ENCODE measurements at places on chromosomes 1 and 21.

GRCh38 chr1:110912784-110913183 is 39.8 kb downstream of the CD53 start:
- DNase-seq = no peak

DNA sequence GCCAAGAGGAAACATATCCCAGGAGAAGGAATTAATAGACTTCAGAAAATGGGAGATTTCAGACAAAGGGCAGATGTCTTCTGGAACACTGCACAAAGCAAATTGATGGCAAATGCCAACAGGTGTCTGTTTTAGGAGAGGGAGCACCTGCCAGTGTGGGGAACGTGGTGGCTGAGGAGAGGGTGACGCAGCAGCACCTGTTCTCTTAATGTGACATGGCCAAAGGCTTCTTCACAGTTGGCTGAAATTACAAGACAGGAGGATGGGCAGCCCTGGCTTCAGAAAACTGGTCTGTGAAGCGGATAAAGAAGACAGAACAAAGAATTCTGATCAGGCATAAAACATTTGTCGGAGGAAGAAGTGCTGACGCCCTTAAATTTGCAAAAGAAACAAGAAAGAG is 178.7 kb upstream of the RUNX1 start:
- peak; percentile 16 for DNase-seq

GRCh38 chr1:244796719-244797406 is 38.6 kb upstream of the COX20 start:
- DNase-seq = peak; percentile 59

- peak; percentile 90 for DNase-seq
Observed at GRCh38 chr1:52002038-52002917, 11.8 kb upstream of the RAB3B start.

DNA sequence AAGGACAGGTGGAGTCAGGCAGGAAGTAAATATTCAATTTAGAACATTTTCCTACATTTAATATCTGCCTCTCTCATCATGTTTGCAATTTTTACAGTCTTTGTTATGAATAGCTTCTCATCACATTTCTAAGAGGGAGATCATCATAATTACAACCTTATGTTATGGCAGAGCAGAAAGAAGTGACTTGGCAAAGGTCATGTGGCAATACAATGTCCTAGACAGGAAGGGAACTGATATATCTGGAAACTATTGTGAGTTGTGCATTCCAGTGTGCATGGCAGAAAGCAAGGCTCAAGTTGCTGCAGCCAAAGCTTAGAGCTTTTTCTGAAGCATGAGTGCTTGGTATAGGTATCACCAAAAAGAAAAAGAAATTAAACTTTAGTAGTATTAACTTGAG is 43.8 kb upstream of the PRRX1 start:
- DNase-seq = no peak

DNA sequence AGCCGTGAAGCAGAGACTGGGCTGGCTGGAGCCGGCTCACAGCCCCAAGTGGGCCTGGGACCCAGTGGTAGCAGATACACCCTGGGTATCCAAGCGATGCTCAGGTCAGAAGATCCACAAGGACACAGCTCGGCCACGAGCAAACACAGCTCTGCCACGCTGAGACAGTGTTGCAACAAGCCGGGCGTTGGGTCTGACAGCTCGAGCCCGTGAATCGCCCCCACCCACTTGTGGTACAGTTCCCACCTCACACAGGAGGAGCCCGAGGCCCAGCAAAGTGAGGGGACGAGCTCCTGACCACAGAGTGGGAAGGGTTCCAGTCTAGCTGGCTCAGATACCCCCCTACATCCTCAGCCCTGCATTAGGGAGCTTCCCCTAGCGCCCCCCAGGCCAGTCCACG is 8.9 kb upstream of the PRKCZ start:
- DNase-seq = no peak

GRCh38 chr1:91732291-91733107 is 153.5 kb downstream of the TGFBR3 start:
- no peak for DNase-seq

- DNase-seq = no peak
Observed at GRCh38 chr1:201489643-201490261, 17.2 kb downstream of the CSRP1 start.

DNA sequence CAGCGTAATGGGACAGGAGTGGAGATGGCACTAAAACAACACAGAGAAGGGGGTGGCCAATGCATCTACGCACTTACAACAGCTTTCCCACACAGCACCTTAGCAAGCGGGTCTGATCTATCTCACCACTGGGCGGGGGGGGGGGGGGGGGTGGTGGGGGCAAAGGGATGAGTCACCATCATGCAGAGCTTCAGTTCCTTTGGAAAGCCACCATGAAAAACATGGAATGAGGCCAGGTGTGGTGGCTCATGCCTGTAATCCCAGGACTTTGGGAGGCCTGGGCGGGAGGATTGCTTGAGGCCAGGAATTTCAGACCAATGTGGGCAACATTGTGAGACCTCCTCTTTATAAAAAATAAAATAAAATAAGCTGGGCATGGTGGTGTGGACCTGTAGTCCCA is 47.2 kb downstream of the KLHDC7A start:
- DNase-seq = no peak

GRCh38 chr1:54336116-54336515 is 70.1 kb downstream of the SSBP3 start:
- no peak for DNase-seq

DNA sequence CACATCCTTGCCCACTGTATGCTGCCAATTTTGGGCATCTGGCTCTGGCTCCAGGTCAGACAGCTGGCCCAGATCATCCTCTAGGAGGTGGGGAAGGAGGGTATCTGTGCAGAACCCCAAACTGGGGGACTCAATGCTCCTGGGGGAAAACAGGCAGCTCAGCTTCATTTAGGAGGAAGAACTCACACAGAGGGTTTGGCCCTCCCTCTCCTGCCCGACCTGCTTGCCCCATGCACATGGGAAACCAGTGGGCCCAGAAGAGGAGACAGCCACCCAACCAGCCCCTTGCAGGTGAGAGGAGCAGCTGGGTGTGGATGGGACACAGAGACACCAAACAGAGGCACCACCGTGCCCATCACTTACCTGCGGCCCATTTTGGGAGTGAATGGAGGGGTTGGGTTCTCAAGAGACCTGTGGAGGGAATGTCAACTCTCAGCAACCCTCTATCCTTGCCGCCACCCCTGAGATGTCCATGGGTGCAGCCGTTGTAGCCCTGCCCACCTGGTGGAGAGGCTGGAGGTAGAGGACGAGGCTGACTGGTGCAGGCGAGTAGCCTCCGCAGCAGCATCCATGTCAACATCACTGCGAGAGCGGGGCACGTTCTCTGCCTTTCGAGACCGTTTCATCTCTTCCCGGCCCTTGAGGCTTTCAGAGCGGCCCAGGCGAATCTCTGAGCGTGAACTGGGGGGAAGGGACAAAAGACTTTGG is 27.5 kb downstream of the LRRC71 start:
- DNase-seq = no peak

DNA sequence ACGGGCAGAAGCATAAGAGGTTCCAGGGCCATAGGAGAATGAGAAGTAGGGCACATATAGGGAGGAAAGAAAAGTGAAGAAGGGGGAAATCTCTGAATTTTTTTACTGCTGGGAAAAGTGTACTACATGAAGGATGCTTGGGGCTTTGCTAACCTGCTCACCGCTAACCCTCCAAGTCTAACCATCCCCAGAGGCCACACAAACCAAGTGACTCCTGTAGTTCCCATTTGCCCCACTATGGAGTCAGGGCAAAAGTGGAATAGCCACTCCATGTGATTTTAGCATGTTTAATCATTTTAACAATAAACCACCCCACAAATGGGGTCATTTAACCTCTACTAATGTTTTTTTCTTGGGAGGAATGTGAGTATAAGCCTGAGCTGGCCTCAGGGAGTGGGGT is 24.7 kb downstream of the MPZ start:
- DNase-seq = no peak

DNA sequence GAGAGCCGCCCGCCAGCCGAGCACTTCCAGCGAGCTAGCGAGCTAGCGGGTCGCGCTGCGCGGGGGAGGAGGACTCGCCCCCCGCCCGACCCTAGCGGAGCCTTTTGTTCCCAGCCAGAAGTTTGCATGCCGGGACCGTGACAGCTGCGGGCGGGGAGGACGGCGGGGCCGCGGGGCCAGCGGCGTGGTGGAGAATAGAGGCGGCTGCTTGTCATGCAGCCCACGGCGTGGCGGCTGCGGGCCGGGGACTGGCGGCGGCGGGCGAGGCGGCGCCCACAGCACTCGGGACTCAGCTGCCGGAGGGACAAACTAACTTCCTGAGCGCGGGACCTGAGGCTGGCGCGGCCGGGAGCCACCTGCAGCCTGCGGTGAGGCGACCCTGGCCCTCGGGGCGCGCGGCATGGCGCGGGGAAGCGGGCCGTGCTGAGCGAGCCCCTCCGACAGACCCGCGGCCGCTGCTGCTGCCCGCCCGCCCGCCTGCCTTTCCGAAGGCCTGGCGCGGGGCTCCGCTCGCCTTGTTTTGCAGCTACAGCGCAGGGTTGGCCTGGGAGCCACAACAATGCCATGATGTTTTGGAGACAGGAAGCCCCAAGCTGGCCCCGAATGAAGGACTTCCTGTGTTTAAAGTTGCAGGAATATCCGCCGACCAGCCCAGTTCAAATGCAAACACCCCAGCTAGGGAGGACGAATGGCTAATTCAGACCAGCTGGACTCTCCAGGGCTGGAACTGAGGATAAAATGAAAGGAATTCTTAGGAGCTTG is 82.2 kb upstream of the BMP8A start:
- no peak for DNase-seq

DNA sequence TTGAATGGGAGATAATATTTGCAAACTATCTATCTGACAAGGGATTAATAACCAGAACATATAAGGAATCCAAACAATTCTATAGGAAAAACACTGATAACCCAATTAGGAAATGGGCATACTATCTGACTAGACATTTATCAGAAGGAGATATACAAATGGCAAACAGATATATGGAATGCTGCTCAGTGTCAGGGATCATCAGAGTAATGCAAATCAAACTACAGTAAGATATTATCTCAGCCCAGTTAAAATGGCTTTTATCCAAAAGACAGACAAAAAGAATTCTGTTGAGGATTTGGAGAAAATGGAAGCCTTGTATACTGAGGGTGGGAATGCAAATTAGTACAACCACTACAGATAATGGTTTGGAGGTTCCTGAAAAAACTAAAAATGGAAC is 758.0 kb upstream of the B3GALT2 start:
- no peak for DNase-seq

- no peak for DNase-seq
Observed at GRCh38 chr21:44533891-44534627, 5.9 kb downstream of the KRTAP10-1 start.

DNA sequence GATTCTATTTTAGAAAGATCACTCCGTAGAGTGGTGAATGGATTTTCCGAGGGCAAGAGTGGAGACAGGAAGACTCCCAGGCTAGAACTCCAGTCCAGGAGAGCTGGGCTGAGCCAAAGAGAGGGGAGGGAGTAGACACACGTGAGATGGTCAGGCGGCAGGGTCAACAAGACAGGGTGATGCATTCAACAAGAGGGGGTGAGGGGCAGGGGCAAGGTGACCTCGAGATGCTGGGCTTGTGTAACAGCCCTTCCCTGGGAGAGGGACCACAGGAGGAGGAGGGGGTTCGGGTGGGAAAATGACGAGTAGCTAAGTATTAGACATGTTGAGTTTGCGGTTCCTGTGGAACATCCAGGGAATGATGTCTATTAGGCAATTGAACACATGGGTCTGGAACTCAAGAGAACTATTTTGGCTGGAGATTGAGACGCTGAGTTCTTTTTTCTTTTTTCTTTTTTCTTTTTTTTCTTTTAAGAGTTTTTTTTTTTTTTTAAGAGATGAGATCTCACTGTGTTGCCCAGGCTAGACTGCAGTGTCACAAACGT is 13.3 kb downstream of the RSPO1 start:
- no peak for DNase-seq

DNA sequence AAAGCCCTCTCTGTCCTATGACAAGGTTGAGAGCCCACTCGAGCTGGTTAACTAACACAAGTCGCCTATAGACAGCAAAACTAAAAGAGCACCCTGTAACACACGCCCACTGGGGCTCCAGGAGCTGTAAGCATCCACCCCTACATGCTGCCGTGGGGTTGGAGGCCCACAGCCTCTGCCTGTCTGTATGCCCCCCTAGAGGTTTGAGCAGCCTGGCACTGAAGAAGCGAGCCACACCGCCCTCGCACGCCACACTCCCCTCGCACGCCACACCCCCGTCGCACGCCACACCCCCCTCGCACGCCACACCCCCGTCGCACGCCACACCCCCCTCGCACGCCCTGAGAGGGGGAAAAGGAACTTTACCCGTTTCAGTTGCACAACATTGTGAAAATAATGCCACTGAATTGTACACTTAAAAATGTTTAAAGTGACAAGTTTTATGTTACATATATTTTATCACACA is 13.2 kb upstream of the HMGCL start:
- peak; percentile 80 for DNase-seq

DNA sequence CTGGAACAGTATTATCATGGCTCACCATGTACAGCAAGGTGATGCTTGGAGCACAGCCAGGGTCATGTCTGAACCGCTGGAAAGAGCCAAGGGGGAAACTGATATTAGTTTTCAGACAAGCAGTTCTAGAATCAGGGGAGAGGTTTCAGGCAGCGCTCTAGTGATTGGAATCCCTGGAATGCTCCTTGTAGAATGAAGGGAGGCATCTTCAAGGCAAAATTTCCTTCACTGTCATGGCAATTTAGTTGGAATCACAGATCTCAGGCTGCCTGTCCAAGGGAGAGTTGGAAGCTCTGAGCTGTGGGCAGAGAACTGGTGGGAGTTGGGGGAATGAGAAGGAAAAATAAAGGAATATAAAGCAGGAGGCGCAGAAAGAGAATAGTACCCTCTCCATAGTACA is 737.1 kb downstream of the PTPRU start:
- no peak for DNase-seq

DNA sequence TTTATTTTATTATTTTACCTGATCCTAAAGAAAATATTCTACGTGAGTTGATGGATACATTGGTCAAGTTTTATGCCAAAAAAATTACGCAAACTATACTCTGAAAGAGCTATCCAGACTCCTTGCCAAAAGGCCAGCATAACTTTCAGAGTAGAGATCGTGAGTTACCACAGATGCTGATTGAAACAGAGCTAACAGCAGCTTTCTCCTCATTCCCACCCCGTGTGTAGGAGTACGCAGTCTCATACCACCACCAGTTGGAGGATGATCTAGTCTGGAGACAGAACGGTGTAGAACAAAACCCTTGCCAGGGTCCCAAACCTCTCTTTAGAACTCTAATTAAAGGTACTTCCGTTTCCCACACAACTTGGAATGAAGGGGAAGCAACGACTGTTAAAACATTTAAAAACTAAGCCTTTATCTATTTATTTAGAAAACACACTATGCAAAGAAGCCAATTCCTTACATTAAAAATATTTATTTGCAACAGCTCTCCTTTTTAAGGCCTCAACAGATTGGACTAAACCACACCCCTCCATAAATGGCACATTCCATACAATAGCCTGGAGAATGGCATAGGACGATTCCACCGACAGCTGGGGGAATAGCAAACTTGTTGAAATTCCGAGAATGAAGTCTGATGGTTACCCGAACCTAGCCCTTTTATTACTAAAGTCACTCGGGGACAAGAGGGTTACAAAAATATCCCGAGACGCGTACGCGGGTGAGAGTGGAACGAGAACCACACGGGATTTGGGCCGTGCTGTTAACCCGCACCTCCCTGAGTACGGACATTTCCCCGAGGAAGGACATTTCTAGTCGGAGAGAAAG is 1.4 kb downstream of the NUCKS1 start:
- peak; percentile 62 for DNase-seq

Data from NCI-H2171 treated with DMSO at 0.1 percent for 48 hours (cell line).